ENCODE measurements at places on chromosomes 1 and 21. TPM values are rescaled to one million over a fixed set of nuclear protein-coding genes. Genes with fewer than 3 reads are reported as not detected.
A peak's percentile ranks its signal among the peaks of the same experiment; 100 is the strongest.

Gene HAO2
- polyA plus RNA-seq, result not detected

GRCh38 chr1:29744684-29745490 lies 508.6 kb downstream of the PTPRU start:
- DNase-seq, result no peak

DNA sequence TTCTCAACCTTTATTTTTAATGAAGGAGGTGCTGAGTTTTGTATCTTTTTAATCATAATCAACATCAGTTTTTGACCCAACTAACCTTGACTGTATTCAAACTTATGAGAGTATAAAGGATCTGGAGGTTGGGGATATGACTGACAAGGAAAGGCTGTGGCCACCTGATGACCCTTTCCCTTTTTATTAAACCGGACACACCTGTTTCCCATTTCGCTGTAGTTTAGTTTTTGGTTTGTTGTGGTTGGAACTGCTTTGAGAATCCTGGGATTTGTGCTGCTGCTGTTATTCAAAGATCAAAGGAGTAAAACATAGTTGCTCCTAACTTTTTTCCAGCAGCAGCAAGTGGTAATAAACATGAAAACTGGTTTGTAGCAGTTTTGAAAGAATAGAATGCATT lies 12.4 kb downstream of the PRPF38A start:
- DNase-seq, result no peak

DNA sequence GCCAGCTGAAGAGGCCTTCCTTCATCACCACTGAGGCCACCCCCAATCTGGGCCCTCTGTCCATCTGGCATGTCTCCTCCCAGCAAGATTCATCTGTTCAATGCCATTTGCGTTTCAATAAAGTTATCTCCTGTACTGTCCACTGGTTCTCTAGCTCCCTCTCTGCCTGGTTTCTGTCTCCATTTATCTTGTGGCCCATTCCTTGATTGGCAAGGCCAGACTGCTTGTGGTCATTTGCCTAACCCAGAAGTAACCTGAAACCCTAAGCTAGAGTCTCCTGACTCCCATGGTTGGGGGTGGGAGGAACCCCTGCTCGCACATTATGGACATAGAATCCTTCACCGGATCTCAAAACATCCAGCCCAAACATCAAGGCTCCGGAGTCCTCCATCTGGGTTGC lies 2.1 kb upstream of the IPO9 start:
- DNase-seq, result peak; percentile 24

DNA sequence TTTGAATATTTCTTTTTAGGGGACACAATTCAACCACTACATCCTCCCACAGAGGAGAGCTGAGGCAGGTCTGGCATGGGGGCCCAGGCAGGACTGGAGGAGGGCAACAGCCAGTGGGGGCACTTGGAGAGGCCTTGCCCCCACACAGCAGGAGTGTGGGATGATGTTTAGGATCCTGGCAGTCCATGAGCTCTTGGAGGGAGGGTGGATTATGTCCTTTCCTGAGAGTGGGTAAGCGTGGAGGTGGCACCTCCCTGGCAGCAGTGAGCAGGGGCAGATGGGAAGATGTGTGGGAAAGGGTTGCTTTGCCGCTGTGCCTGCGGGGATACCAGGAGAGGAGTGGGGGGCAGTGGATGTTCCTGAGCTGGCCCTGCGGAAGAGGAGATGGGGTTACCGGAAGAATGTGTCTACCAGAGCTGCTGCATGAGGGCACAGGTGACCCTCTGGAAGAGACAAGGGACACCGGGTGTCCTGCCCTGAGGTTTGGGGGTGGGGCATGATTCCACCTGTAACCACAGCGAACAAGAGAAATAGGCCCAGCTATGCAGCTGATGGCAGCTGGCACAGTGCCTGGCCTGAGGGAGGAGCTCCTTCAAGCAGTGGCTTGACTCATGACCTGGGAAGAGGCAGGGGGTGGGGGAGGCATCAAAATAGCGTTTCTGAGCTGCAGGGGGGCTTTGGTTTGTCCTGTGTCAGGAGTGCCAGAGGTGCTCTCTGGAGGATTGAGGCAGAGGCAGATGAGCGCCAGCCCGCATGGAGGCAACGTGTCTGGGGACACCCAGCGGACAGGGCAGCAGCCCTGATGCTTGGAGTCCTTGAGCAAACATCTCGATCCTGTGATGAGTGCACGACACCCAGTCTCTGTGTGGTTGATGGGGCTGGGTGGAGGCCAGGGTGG lies 123.9 kb upstream of the TMPRSS2 start:
- DNase-seq, result no peak

GRCh38 chr1:167635941-167636340 lies 5.9 kb downstream of the RCSD1 start:
- DNase-seq, result no peak

Gene IL6R
- polyA plus RNA-seq, result 4.7 TPM

DNA sequence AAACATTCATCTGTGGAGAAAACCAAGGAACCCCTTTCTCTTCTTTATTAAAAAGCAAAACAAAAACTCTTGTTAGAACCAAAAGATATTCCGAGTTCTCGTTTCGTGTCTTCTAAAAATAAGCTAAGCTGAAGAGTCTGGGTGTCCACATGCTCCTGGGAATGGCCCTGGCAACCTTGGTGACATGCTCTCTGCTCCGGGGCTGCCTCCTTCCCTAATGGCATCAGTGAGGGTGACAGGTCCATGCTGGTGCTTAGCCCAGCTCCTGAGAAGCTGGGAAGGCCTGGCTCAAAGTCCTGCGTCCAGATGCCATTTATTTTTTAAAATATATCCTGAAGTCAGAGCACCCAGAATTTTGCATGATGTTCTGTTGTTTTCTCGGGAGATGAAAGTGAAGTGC lies 24.6 kb upstream of the TRAPPC10 start:
- DNase-seq, result no peak

DNA sequence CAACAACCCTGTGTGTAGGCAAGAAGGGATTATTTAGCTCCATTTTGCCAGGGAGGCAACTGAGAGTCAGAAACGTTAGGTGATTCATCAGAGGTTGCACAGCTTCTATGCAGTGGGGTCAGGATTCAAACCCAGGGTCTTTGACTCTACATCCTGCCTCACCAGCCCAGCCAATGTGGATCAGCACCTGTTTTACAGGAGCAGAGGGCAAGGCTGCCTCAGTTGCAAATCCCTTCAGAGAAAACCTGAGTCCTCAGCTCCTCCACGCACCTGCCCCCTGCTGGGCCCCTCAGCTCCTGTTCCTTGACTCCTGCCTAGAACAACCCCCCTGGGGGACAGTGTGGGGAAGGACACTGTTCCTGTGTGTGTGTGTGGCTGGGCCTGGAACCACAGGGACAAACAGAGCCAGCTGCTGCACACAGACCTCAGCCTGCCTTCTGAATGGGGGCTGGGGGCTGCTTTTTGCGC lies 61.6 kb downstream of the LRRN2 start:
- DNase-seq, result no peak

Gene C1orf56
- 1.5 TPM for polyA plus RNA-seq
